ENCODE measurements at places on chromosomes 12 and 14.
A peak's percentile ranks its signal among the peaks of the same experiment; 100 is the strongest.

- no peak for DNase-seq
Observed at GRCh38 chr12:44873898-44874297, 2.2 kb downstream of the NELL2 start.

DNA sequence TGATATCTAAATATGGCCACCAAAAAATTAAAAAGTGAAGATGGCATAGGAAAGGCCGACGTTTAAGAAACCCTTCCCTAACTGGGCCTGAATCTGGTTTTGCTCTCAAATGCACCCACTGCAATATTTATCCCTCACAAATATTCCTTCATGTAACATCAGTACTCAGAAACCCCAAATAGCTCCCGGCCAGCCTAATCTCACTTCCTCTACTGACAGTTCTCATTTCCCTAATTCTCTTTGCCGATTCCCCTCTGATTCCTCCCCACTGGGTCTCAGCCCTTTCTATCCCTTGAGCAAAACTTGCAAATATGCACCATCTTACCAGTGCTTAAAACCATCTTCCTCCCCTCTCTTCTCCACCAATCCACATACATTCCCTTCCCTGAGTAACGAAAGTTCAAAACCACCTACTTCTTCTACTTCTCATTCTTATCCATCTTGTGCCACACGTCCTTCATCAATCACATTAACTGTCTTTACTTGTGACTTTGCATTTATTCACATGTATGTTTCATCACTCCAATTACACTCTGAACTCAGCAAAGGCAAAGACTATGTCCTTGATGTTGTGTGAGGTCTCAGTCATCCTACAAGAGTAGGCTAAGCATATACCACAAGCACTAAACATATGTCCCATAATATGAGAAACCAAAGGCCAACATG is 23.1 kb downstream of the KCNK10 start:
- DNase-seq = no peak

GRCh38 chr14:68384881-68385280 is 408.0 kb downstream of the ZFP36L1 start:
- no peak for DNase-seq

DNA sequence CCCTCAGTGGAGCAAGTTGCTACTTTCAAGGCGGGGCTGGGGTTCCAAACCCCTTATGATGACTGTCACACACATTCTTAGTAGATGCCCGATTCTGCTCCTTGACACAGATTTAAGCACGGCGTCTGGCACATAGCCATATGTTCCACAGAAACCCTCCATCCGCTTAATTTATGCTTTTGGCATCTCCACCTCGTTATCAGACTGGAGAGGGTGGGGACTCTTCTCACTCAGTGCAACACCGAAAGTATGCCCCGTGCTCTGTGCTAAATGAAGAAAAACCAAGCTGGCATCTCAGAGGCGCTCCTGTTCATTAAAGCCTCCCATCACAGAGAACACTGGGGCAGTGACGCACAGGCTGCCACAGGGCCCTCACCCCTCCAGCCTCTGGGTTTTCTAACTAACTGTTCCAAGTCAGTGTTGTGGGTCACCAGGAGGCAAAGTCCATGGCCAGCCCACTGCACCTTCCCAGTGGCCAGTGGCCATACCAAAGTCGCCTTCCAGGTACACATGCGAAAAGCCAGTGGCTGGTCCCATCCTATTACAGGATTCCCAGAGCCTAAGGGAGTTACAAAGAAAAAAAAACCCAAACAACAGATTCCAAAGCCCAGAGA is 27.3 kb downstream of the CCDC88C start:
- DNase-seq = no peak

DNA sequence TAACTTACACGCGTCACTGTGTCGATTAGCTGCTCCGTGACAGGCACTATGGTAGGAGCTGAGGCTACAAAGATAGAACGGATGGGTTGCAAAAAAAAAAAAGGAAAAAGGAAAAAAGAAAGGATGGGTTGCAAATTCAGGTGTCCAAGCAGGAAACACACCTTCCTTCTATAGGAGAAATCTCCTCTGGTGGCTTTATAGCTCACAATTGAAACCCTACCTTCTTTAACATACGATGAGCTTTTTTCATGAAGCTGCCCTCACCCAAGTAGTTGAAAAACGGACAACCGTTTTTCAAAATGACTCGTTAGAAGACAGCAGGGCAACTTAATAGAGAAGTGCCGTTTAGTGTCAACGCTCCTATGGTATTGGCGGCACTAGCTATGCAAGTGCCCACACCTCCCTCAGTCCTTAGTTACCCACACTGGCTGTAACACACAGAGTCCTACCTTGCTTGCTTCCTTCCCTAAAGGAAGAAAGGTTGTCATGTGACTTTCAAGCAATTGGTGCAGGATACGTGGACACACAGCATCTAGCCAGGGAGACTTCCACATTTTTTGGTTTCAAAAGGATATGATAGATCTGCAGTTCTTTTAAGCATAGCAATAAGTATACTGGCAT is 682 bp upstream of the TRIP11 start:
- no peak for DNase-seq

DNA sequence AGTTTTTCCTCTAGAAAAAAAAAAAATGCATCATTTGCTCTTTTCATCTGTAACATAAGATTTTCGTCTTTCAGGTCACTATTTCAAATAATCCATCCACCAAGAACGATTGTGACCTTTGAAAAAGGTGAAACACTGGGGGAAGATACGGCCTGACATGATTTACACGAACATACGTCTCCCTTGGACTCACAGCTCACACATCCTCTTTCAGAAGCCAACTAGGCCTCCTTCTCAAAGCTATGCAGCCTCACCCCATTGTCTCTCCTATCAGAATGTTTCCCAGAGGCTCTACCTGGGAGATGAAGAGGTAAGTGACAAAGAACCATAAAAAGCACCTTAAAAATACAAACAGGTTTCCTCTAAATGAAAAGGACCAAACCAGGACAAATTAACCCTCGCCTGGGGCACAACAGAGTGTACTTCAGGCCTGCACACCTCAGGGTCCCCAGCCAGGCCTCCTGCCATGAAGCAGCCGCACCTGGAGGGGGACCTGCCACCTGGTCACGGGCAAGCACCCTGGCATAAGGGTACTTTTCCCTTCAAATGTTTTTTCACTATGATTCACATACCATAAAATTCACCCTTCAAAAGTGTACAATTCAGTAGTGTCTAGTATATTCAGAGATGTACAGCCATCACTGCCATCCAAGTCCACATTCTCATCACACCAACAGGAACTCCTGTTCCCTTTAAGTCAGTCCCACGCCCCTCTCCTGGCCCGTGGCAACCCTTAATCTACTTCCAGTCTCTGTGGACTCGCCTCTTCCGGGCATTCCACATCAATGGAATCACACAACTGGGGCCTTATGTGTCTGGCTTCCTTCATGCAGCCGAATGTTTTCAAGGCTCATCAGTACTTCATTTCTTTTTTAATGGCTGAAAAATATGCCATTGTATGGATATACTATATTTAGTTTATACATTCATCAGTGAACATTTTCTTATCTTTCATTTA is 5.4 kb downstream of the SLC15A4 start:
- DNase-seq = no peak

DNA sequence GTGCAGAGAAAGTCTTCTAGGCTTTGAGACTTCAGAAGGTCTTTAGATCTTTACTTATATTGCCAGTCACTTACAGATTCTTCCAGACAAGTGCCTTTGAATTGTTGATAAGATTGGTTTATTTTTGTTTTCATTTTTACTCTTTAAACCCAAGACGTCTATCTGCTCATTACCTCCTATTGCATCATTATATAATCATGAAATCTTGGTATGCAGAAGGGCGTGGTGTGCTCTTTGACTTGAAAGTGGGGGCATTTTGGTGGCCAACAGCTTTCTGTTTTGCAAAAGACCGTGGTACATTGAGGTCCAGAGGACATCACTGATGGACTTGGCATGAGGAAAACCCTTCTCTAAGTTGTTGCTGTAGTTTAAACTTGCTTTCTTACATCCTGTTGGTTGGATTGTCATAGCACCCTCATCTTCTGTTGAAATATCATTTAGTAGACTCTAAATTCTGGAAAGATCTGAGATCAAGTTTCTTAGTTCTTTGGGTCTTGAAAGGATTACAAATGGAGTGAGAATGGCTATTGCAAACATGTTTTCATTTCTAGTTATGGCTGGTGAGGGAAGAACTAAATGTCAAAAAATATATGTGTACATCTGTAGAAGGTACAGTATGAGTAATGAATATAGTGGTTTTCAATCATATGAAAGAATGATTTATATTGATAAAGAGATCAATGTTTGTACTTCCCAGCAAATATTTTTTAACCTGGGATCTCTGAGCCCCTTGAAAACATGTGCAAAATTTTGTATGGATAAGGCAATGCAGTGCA is 441.8 kb downstream of the NRXN3 start:
- no peak for DNase-seq

DNA sequence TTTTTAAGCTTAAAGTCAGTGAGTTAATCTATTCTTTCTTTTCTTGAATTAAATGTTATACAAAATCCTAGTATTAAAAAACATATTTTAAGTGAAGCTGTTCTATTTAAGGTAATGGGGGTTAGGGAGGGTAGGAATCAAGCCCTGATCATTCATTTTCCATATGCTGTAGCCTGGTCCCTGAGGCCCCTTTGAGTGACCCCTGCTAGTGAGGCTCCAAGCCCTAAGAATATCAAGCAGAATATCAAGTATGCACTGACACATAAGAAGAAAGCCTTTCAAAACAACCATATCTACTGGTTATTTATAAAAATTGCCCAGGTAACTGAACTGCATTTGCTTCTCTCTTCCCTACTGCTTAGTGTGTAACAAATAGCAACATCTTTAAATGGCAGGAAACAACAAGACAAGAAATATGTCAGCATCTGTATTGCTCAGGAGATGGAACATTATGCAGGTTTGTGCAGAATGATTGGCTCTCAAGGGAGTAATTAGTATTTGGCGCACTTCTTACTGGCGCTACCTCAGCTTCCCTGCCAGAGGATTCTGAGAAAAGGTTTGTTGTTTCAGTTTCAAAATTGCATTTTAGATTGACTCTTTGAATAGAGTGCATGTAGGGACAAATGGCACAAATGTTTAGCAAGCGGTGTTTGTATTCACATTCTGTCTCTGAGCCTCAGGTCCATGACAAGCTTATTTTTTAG is 223.0 kb downstream of the DUSP6 start:
- DNase-seq = no peak

DNA sequence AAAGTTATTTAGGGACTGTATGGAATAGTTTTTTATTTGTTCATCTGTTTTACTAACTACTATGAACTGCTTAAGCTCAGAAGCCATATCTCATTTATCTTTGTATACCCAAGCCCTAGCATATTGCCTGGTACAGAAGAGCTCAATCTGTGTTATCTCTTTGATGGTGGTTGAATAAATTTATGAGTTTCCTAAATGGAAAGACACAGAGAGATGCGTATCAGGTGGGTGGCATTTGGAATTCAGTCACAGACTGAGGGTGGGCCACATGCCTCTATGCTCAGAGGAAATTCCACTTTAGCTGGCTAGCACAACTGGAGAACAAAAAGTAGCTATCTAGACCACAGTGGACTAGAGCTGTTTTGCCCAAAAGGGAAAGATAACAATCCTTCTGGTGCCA is 145.5 kb downstream of the SLC6A15 start:
- no peak for DNase-seq

- peak; percentile 36 for DNase-seq
Observed at GRCh38 chr14:103520657-103521437, 1.8 kb downstream of the CKB start.

- DNase-seq = no peak
Observed at GRCh38 chr12:76049575-76050251, 18.1 kb upstream of the PHLDA1 start.

GRCh38 chr12:84480803-84481202 is 431.8 kb downstream of the SLC6A15 start:
- no peak for DNase-seq

DNA sequence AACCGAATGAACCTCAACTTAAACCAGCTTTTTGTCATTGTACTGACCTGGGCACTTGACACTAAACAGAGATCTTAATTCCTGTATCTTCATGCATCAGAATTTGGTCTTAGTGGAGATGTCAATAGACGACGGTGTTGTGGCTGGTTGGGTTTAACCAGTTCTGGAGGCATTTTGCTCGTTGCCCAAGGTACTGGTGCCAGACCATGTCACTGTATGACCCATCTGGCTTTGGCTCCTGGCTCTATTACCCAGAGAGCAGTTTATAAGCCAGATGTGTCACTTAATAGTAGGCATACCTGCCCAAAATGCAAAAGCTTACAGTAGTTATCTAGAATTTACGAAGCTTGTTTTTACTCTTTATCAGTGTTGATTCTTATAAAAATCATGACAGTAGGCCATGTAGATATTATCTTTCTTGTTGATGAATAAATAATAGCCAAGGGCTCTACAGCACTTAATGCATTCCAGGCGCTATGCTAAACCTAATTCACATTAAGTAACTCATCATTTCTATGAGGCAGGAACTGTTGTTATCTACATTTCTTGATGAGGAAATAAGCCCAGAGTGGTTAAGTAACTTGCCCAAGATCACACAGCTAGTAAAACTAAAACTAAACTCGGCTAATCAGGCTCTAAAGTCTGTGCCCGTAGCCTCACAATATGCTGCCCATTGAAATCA is 179.7 kb upstream of the HIF1A start:
- no peak for DNase-seq

- no peak for DNase-seq
Observed at GRCh38 chr12:480831-481816, 21.4 kb downstream of the B4GALNT3 start.

GRCh38 chr14:53964249-53964648 is 7.6 kb upstream of the BMP4 start:
- no peak for DNase-seq

DNA sequence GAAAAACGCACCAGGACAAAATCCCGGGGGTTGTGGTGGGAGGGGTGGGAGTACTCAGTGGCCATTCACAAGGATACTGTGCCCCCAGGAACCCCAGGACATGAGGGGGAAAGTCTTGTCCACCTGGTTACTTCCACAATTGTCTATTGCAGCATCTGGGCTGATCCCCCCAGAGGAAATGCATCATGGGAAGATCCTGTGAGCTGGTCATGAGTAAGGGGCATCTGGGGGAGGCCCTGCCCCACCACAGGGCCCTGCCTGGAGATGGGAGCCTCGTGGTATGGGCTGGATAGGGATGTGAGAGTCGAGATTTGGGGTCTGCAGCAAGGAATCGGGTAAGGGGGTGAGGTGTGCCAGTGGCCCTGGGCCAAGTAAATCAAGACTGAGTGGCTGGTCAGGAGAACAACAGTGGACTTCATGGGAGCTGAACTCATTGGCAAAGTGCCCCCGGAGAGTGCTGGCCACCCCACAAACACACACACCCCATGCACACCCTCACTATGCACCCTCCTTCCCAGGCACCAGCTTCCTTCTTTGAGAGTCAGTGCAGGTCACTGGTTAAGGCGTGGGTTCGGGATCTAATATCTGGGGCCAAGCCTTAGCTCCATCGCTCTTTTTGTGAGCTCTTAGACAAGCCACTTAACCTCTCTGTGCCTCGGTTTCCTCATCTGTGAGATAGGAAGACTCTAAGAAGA is 3.0 kb upstream of the SERPINA1 start:
- DNase-seq = no peak

- DNase-seq = no peak
Observed at GRCh38 chr14:64931123-64931522, 11.4 kb downstream of the GPX2 start.

- DNase-seq = no peak
Observed at GRCh38 chr12:98439981-98440581, 75.3 kb upstream of the TMPO start.

GRCh38 chr14:68607081-68607866 is 185.6 kb downstream of the ZFP36L1 start:
- no peak for DNase-seq
